GM23338 (cell line): ENCODE measurements at places on chromosomes 6 and 20.

- DNase-seq, result no peak
These were observed 126.5 kb downstream of the EPM2A start for GRCh38 chr6:145608850-145609249.

DNA sequence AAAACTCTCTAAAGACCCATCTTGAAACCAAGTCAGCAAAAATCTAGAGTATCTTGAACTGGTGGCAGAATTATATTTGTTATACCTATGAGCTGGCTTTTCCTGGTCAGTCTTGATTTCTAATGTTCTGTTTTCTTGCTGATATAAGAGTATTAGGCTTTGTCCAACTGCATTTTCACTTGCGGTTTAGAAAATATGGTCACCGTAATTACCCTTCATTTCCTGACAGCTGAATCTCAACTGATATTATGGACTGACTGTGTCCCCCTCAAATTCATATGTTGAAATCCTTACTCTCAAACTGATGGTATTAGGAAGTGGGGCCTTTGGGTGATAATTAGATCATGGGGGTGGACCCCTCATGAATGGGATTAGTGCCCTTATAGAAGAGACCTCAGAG, 72.1 kb downstream of the TXLNB start:
- no peak for DNase-seq

DNA sequence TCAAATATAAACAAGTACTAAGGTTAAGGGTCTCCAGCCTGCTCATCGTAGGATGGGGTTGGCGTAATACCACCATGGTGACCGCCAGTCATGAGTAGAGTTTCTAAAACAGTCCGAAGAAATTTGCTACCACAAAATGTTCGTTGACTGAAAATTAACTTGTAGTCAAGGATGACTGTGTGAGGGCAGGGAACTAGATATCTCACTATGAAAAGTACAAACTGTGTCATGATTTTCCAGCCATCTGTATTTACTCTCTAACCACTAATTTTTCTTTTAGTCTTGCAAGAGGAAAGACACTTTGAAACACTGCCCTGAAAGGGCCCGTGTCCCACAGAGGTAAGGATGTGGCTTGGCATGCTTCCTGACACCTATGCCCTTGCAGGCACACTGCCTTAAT, 99.7 kb downstream of the IRF4 start:
- no peak for DNase-seq

GRCh38 chr20:25374842-25375241, 15.8 kb downstream of the ABHD12 start:
- no peak for DNase-seq

DNA sequence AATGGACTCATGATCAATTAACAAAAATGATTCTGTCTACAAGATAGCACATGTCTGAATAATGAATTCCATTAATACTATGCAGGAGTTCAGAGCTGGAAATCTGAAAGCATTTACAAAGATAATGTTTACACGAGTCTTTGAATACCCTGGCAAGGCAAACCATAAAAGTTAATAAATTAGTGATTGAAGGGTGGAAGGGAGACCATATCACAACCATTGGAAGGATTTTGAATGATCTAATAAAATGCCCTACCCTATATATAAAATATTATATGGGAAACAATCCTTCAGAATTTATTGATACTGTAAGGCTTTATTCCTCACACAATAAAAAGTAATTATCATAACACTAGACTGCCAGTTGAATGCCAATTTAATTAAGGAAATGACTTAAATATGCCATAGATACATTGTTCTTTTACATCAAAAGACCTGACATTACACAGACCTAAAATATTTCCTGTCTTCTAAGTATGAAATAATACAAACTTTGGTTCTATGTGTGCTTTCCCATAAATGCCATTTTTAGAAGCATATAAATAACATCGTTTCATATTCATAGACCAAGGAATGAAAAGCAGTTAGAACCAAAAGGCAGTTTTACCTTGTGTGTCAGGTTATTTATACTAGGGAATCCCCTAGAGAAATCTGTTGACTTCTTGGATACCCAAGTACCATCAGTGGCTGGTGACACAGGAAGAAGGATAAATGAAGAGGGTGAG, 249.2 kb upstream of the MARCKS start:
- no peak for DNase-seq

DNA sequence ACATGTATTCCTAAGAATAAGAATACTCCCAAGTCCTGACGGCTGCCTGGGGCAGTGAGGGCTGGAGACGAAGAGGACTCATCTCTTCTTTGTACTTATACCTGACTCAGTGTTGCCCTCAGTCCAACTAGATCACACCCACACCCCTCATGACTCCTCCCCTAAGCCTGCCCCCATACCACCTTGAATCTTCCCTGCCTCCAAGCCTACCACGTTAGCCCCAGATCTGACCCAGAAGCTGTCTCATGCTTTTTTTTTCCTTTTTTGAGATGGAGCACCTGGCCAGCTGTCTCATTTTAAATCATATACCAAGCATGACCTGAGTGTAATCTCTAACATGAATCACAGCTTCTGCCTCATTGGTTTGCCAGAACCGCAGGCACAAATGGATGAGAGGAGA, 45.2 kb downstream of the MUC22 start:
- DNase-seq, result no peak

GRCh38 chr20:9269280-9269971, 200.5 kb downstream of the PLCB4 start:
- DNase-seq, result no peak

DNA sequence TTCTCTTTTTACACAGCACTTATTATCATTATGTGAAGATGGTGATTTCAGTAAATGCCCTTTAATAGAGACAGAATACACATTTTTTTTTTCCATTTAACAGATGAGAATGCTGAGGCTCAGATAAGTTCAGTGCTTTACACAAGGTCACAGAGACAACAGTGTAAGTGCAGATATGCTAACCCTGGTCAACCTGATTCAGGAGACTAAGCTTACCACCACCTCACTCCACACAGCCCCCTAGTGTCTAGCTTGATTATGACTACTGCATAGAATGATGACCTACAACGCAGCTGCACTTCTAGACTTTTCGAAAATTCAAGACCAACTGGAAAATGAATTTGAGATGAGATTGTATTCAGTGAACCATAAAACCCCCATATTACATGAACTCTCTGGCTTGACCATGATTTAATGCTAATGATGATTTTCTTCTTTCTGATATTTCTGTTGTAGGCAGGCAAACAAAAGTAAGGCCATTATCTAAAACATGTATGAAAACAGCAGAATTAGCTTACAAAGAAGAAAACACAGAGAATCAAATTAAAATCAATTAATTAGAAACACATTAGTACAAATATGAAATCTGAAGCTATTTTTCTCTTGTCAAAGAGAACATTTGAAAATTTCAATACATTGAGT, 212.1 kb upstream of the PHACTR1 start:
- DNase-seq, result peak; percentile 74

GRCh38 chr6:56725254-56725653, 82.6 kb upstream of the DST start:
- no peak for DNase-seq

DNA sequence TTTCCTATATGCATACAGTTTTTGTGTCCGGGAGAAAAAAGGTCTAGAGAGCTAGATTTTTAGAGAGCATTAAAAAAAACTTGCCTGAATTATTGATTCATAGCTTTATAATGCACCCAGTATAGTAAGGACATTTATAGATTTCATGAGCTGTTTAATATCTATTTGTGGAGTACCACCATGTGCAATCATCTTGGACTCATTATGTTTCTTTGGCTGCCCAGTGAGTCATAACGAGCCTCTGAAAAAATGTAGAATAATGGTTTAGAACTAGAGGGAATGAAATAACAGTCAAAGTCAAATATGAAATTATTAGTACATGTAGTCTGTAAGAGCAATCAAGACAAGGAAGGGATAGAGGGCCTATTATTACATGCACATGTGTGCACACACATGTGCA, 350.0 kb downstream of the CD83 start:
- no peak for DNase-seq

DNA sequence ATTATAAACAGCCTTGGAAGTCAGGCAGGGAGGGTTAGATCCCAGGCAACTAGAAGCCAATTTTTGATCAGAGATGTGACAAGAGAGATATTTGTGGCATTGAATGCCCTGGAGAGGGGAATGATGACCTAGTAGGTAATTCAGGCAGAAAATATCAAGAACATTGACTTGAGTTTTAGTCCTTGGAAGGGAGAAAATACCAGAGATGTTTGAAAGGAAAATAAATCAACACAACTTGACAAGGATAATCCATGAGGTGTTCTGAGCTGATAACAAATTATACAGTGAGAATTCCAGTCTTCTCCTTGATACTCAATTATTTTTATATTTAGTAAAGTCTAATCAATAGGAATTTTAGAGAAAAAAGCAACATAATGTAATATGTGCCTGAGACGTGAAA, 10.6 kb upstream of the MARCKS start:
- no peak for DNase-seq

GRCh38 chr6:33410711-33411631, at the start of gene PHF1:
Gene PHF1, plus strand, starts transcription at chr6:33411014. Its CDS starts 1,250 bp downstream, at chr6:33412264.
- DNase-seq, result peak; percentile 58
